ENCODE measurements at places on chromosomes 2 and 18.

DNA sequence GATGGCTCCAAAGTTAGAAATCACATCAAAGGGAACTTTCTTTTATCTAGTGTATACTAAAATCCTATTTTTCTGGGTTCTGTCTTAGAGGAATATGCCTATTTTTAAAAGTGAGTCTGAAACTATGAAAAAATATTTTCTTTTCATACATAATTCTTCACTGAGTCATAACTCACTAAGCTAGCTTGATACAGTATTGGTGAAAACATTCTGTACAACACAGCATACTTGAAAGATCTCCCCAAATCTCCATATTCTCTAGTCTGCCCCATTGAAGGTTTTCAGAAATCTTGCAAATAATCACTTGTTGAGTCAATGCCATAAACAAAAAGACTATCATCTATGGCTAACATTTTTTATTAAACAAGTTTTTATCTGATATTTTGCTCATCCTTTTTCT, 44.5 kb downstream of the COL3A1 start:
- DNase-seq = no peak

DNA sequence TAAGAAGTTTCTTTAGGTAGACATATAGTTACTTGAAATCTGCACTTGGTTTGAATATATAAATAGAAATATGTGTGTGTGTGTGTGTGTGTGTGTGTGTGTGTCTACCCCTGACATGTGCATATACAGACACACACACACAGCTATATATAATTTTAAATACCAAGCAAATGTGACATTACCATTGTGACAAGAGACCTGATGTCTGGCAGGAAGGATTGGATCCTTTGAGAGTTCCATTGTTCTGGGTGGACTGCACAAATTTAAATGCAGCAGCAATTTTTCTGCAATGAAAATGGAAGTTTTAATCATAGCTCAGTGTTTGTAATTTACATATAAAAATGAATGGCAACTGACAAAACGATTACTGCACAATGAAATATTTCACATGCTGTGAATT, 87.8 kb upstream of the CCDC195 start:
- DNase-seq = no peak

DNA sequence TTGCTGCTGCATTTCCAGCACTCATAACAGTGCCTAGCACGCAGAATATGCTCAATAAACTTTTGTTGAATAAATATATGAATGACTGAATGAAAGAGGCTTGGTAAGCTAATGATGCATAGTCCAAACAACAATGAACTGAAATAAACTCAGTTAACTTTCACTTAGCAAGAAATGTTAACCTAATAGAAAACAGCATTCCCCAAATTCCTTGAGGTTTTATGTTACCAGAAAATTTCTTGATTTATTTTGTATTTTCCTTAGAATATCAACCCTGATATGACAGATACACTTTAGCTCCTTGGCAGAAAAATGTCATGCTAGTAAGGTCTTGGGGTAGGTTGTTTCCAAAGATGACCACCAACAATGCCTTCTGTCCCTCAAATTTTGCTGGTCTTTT, 217.4 kb downstream of the KCNE4 start:
- no peak for DNase-seq

DNA sequence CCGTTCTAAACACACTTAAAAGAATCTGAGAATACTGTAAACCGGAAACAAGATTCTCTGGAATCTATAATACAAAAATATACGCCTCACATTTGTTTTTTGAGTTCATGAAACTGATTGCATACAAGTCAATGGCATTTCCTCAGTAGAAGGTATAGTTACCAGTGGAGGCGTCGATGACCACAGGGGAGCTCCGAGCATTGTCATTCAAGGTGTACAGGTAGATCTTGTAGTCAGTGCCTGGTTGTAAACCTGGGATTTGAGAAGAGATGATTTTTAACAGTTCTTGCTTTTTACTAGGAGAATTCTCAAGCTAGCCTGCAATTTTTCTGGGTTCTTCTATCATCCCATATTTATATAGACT, 60.4 kb downstream of the FN1 start:
- DNase-seq = no peak

- no peak for DNase-seq
Observed at GRCh38 chr2:28369358-28369757, 23.3 kb upstream of the FOSL2 start.

- no peak for DNase-seq
Observed at GRCh38 chr2:236653863-236654262, 84.2 kb downstream of the ACKR3 start.

DNA sequence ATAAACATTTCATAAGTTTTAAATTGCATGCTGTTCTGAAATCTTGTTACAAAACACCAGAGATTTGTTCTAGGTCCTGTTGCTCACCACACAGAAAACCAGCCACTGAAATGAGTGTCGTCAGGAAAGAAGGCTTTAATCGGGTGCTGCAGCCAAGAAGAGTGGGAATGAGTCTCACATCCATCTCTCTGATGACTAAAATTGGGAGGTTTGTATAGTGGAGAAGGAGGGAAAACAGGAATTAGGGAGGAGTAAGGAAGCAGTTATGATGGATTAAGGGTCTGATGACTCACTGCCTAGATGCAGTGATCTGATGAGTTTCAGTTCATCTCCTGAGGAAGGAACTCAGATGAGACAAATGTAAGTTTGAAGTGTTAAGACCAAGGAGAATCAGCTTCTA, 42.1 kb upstream of the GPR39 start:
- DNase-seq = no peak

DNA sequence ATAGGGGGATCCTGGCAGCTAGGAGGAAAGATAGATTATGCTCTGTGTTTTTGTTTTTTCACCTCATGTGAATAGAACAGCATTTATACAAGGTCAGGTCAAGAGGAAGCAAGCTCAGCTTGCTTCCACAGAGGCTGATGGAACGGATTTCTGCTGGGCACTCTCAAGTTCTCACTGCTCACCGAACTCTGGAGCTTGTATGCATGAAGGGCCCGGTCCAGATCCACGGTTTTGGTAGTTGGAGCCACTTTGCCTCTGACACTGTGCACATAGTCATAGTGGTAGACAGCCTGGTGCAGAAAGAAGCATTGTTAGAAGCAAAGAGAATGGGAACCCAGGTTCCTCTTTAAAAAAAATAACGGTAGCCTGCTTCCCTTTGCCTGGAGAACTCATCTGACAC, 141.9 kb downstream of the RIF1 start:
- DNase-seq = no peak

DNA sequence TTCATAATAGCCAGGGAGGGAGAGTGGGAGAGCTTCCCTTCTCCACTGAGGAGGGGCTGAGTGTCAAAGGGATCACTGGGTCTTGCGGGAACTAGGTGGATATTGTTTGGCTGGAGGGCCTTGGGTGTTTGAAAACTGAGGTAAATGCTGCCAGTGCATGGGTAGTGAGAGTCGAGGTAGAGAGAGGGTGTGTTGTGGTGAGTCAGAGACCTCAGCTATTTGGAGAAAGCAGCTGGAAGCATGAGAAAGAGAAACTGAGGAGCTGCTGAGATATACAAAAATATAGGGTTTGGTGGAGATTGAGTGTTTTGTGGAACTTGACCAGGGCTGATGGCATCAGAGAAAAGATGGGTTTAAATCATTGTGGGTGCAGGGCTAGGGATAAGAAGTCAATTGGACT, 127.0 kb upstream of the CCDC195 start:
- DNase-seq = no peak
